SW 1271 (cell line): ENCODE measurements at places on chromosomes 1 and 21.

- no peak for DNase-seq
These were observed 37.4 kb downstream of the PTPRC start for GRCh38 chr1:198676253-198676652.

GRCh38 chr1:9344426-9345200, 51.9 kb downstream of the SPSB1 start:
- no peak for DNase-seq

- no peak for DNase-seq
These were observed 62.7 kb upstream of the LPGAT1 start for GRCh38 chr1:211893260-211893659.

DNA sequence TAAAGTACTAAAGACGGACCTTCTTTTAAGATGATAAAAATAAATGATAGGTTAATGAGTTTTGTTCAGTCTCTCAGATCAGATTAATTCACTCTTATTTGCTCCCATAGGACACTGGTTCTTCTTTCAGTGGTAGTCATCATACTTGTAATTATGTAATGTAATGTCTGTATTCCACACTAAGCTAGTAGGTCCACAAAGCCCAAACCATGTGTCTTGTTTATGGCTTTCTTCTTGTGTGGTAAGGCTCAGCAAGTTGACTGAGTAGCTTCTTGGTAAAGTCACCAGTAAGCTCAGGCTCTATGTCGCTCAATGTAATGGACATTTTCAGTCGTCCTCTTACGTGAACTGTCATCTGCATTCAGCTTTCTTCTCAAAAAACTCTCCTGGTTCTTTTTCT, 2.5 kb downstream of the LYPLAL1 start:
- DNase-seq: no peak

DNA sequence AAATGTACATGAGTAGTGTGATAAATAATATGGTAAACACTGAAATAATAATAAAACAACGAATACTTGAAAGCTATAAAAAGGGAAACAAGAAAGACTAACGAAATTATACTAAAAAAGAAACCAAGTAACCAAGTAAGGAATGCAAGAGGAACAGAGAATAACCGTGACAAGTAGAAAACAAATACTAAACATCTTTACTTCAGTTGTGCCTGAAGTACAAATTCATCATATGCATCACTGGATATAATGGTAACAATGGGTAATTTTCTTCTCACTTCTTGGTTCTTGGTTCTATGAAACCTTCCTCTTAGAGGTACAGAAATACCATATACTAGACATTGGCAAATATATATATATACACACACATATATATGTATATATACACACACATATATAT, 1093.6 kb upstream of the B3GALT2 start:
- no peak for DNase-seq

DNA sequence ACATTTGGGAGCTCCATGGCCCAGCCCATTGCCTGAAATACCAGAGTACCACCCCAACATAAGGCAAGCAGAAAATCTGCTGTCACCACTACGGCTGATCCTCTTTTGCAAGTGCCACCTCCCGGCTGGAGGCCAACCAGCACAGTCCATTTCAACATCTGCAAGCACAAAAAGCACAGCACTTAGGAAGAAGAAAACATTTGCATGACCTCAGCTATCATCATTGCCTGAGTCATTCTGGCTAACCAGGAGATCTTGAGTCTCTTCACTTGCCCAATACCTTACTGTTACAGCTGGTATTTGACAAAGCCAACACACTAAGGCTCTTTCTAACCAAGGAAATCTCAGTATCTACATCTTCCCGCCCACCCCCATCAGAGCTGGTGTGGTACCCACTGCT, 55.9 kb downstream of the NEK7 start:
- DNase-seq: no peak

GRCh38 chr1:29090937-29091618, 32.6 kb downstream of the TMEM200B start:
- DNase-seq: no peak

DNA sequence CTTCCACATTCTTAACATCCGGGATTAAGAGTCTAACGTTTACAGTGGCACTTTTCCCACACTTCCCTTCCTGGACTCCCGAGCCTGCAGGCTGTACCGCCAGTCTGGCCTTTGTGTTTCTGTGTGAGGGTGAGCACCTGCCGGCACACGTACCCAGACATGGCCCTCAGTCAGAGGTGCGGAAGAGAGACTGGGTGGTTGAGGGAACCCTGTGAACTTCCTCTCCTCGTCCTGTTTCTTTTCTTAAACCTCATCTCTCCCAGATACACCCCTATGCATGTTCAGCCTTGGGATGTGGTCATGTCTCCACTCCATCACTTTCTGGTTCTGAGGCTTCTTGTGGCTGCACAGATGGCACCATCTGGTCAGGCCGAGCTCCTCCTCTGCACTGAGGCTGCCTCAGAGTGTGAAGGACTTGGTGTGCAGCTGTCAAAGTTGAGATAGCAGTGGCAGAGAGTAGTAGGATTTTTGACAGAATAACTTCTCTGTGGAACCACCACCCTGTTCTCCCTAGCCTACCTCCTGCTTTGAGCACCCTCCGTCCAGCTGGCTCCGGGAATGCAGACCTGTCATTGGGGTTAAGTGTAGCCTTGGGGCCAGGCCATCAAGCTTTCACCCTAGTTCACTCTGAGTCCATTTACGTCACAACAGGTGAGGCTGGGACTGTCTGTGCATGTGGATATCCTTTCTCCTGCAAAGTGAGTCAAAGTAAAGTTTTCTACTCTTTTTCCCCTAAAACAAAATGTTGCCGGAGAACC, 31.4 kb downstream of the VASH2 start:
- no peak for DNase-seq

DNA sequence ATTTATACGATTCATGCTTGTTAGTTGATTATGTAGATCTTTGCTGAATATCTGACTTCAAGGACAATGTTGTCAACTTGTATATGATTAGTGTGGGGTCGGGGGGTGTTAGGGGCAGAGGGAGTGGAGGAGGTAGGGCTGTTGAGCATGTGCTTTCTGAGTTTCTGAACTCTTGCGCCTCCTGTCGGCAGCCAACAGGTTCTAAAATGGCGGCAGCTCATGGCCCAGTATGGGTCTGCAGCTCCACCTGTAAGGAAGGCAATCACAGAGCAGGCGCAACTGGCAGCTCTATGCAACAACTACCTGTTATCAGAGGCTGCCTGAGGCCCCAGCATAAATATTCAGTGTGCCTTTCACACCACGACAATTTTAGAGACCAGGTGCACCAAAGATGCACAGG, 205.8 kb upstream of the PLXNA2 start:
- no peak for DNase-seq

- no peak for DNase-seq
These were observed 69.3 kb upstream of the WARS2 start for GRCh38 chr1:119209596-119210295.

GRCh38 chr1:81804312-81804711, 3.6 kb downstream of the ADGRL2 start:
- DNase-seq: no peak

DNA sequence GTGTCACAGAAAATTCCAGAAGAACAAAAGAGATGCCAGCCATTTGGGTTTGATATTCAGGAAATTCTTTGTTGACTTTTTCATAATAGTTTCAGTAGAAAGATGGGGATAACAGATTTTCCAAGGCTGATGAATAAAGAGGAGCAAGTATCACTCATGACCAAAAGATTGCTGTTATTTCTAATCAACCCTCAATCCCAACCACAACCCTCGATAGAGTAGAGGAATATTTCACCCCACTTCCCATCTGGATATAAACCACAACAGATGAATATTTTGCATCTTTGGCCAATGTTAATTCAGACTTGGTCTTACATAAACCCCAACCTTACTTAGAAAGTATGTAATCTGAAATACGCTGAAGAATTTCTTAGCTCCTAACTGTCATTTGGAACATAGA, 232.4 kb downstream of the SEC16B start:
- no peak for DNase-seq

DNA sequence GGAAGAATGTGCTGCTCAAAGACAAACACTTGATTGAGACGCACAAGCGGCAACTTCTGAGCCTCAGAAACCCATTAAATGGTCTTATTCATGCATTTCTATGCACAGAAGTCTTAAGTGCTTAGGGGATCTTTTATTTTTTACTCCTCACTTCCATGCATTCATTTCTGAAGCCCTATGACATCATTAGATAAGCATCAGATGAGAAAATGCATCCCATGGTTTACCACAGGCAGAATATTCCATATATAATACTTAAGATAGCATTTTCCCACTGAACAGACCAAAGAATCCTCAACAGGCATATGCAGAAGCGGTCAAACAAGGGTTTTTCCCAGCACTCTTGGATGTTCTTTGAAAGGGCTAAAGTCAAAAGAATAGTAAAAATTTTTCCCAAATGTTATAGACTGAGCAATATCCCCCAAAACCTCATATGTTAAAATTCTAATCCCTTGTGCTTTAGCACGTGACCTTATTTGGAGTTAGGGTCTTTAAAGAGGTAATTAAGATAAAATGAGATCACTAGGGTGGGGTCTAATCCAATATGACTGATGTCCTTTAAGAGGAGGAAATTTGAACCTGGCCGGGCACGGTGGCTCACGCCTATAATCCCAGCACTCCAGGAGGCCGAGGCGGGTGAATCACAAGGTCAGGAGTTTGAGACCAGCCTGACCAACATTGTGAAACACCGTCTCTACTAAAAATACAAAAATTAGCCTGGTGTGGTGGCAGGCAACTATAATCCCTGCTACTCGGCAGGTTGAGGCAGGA, 22.6 kb upstream of the FAM89A start:
- DNase-seq: no peak

GRCh38 chr1:163725551-163725950, 403.8 kb downstream of the NUF2 start:
- no peak for DNase-seq

DNA sequence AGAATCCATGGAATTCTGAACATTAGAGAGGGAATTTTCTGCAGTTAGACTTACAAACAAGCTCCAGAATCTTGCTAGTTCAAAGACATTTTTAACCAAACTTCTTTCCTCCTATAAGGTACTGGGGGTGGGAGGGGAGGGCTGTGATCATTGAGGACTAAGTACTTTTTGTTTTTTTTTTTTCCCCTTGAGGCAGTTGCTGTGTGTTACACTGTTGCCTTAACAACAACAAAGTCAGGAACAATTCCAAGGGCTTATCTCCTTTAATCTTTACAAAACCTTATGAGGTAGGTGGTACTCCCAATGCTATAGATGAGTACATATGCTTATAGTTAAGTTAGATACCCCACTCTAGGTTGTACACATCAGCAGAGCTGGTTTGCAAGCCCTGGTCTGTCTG, 62.9 kb downstream of the PPP1R12B start:
- no peak for DNase-seq

GRCh38 chr1:155186067-155186793, 12.6 kb downstream of the TRIM46 start:
- DNase-seq: no peak

DNA sequence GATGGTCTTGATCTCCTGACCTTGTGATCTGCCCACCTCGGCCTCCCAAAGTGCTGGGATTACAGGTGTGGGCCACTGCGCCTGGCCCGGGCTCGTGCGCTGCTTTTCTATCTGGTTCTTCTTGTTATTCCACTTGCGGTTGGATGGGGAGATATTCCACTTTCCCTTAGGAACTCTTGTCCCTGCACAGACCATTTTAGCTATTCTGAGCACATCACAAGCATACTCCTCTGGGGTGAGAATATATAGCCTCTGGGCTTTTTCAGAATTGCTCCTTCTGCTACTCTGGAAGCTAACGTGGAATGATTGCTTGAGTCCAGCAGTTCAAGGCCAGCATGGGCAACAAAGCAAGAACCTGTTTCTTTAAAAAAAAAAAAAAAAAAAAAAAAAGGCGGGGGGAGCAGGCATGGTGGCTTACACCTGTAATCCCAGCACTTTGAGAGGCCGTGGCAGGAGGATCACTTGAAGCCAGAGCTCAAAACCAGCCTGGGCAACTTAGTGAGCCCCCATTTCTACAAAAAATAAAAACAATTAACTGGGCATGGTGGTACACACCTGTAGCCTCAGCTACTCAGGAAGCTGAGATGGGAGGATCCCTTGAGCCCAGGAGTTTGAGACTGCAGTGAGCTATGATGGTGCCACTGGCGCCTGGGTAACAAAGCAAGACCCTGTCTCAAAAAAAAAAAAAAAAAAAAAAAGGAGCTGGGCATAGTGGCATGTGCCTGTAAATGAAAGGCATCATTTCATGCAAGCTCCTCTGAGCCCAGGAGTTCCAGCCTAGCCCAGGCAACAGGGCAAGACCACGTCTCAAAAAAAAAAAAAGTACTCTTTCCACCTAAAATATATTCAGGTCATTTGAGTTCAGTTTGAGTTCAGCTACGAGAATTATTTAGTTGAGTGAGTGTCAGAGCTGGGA, 11.8 kb upstream of the PGD start:
- DNase-seq: no peak

GRCh38 chr1:22255341-22256212, 112.7 kb upstream of the WNT4 start:
- no peak for DNase-seq
